ENCODE measurements at places on chromosomes 6 and 20.

DNA sequence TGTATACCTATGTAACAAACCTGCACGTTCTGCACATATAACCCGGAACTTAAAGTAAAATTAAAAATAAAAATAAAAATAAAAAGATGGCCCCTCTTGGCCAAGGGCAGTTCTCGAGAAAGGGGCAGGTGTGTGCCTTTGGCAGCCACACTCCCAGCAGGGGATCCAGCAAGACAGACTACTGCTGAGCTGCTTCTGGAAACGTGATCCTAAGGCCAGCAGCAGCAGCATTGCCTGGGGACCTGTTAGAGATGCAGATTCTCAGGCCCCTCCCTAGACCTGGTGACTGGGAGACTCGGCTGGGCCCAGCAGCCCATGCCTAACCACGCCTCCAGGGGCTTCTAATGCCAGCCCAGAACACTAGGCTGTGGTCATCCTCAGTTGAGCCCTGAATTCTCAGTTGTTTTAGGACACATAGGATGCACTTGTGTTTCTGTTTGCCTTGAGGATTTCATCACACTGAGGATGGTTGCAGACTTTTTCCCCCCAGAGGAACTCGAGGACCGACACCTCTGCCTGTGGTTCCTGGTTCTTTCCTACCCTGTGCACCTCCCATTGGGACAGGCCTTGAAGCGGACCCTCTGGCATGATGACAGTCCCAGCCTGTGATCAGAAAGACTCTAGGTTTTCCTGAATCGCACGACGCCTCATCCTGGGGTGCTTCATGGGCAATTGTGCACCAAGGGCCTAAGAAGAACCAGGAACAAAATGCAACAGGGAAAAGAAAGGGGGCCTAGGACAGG is 105.9 kb downstream of the TOX2 start:
- DNase-seq = no peak

- no peak for DNase-seq
Measured at GRCh38 chr6:166803471-166803870, 152.9 kb downstream of the RNASET2 start.

GRCh38 chr6:3803627-3804468 is 45.3 kb upstream of the FAM50B start:
- DNase-seq = no peak

- DNase-seq = no peak
Measured at GRCh38 chr6:145531822-145532221, 203.5 kb downstream of the EPM2A start.

GRCh38 chr6:141594874-141595273 is 537.9 kb upstream of the GJE1 start:
- no peak for DNase-seq

DNA sequence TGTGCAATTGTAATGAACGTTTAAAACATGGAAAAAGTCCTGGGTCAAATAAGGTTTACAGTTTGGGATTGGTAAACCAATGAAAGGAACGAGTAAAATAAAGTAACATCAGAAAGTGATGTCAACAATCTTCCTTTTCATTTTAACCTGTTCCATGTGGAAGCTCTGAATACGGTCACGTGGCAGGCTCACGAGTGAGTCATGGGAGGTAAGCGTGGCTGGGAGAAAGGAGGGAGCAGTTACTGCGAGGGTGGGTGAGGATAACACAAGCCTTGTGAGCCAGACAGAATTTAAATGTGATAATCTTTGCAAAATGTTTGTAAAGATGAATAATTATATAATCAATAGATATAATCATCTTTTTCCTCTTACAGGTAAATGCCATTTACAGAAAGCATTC is 171.3 kb upstream of the HDAC2 start:
- DNase-seq = no peak

GRCh38 chr6:6661684-6662083 is 73.2 kb downstream of the LY86 start:
- DNase-seq = no peak

- peak; percentile 96 for DNase-seq
Measured at GRCh38 chr6:37516076-37516919, 16.6 kb upstream of the CCDC167 start.

DNA sequence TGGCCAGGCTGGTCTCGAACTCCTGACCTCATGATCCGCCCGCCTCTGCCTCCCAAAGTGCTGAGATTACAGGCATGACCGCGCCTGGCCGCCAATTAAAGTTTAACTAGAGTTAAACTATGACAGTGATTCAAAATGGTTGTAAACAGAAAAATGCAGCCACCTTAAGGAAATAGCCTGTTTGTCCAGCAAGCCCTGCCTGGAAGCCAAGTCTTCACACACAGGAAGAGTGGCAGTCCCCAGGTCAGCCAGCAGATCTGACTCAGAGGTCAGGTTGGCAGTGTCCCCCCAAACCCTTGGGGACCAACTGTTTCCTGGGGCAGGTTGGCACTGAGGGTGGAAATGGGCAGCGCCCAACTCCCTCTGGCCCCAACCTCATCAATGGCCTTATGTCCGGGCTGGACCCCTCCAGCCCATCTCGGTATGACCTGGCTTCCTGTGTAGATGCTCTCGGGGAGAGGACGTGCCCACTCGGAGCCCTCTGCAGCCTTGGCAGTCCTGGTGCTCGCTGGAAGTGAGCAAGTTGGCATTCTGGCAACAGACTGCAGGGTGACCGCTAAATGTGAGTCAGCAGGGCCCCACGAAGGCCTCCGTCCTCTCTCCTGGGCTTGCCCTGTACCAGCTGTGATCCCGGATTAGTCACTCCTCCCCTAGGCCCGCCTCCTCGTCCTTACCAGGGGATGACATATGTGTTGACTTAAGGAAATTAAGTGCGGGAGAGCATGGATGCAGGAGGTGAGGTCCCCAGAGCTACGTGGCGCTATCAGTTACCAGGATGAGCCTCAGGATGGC is 9.7 kb upstream of the HSP90AB1 start:
- peak; percentile 73 for DNase-seq

DNA sequence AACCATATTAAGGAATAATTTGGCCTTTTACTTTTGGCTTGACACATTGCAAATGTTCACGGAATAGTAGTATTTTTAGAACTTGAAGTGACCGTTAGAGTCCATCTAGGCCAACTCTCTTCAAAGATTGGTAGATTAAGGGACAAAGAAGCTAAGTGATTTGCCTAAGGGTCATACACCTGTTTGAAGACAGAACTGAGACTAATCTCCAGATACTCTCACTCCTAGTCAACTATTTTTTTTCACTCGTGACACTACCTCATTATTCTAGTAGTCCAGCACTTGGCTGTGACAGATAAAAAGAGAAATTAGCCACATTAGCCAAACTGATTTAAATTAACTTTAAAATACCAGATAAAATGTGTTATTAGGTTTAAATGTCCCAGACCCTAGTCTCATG is 10.6 kb downstream of the ACSS2 start:
- DNase-seq = no peak

GRCh38 chr6:163872335-163872734 is 457.8 kb downstream of the QKI start:
- no peak for DNase-seq

DNA sequence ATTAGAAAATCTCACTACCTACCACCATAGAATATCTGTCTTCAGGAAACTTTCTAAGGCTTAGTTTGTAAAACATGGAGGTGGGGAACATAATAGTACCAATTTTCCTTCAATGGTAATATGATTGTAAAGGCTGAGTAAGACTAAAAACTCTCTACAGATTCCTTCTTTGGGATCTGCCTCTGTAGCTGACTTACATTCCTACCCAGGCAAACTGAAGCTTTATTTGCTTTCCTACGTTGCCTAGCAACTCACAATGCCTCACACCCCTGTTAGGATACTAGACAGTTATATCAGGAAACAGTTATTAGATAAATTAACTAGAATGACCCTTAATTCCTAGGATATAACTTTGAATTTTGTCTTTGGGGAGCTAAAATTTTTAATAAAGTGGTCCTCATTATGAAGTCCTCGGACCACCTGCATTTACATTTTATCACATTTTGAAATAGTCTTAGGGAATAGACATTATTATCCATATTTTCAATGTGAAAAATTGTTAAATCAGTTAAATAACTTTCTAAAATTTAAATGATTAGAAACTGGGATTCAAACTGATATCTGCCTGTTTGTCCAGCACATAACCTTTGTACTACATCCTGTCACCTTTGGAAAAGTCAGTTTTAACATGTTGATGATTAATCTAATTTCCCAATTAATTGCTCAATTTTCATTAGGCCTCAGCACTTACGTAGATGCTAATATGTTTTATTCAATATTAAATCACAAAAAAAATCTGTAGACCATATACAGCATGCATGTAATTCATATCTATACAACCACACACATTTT is 591.4 kb downstream of the RNF144B start:
- DNase-seq = no peak

DNA sequence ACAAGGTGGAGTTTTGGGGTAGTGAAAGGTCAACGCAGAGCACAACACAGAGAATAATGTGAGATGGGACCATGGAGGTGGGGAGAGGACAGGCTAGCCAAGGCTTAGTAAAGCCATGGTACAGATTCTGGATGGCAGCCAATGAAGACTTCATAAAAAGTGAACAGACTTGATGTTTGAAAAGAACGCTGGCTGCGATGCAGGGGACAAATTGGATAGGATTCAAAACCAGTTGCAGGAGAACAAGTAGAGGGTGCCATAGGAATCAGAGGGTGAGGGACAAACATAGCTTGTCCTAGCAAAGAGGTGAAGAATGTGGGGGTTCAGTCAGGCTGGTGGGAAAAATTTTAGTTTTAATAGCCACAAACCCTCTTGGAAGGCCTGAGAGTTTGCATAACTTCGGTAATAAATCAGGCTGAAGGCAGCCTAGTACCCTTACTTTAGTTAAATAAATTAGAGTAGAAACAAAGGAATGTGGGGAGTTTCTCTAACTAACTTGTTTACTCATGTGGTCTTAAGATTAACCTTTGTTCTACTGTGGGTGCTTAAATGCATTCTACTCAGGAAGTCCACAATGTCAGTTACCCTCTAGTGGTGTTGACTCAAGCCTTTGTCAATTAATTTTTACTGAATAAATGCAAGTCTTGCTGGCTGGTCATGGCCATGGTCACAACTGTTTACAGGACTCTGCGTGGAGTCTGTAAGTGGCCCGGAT is 216.4 kb downstream of the C6orf118 start:
- DNase-seq = no peak

GRCh38 chr6:153852481-153852880 is 186.6 kb upstream of the OPRM1 start:
- no peak for DNase-seq

- DNase-seq = no peak
Measured at GRCh38 chr6:68635706-68636513, 828 bp downstream of the ADGRB3 start.

- no peak for DNase-seq
Measured at GRCh38 chr6:31363811-31364210, 6.8 kb upstream of the HLA-B start.

DNA sequence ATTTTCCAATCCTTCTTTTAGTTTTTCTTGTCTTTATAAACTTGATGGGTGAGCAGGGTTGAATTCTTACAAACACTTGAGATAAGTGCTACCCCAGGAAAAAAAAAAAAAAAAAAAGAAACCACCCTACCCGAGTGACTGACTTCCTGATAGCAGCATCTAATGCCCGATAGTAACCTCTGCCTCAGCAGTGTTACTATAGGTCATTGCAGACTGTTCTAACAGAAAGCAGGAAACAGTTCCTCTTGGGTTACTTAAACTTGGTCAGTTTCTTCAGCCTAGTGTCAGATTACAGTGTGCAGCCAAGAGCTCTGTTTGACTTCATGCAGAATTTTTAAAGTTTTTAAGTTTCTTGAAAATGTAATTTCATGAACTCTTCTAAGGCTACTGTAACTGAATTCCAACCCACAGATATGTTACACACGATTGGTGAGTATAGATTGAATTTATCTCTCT is 2.1 kb downstream of the MYLIP start:
- peak; percentile 22 for DNase-seq

DNA sequence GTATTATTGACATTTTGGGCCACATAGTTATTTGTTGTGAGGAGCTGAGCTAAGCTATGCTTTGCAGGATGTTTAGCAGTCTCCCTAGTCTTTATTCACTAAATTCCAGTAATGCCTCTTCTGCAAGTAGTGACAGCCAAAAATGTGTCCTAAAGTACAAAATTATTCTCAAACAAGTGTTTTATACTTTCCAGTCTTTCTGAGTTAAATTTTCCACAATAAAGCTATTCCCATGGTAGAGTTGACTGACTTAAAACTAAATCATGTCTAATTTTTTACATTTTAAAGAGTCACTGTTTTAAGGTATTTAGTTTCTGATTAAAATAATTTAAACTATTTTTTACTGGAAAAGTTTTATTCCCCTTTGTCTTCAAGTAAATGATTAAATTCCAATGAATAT is 717.8 kb upstream of the HS3ST5 start:
- no peak for DNase-seq

DNA sequence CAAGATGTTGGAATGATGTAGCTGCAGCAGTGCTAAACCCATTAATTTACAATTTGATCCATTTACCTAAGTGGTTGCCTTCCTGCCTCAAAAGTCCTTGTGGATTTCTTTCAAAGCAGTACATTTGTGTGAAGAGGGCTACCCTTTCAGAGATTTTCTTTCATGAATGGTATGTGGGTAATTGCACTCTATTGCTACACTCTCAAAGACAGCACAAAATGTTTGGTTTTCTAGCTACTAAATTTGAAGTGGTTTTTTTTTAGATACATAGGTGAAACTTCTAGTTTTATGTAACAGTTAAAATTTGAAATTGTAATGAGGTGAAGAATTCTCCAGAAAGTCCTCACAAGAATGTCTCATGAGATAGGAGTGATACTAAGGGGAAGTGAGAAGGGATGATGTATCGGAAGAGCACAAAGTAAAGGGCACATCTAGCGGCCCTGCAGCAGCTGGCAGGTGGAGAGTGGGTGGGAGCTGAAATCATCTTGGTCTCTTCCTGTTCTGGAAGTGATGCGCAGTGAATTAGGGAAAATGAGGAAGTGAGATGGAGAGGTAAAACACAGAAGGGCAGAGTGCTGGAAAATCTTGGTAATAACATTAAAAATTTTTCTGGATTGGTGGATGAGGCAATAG is 236.8 kb upstream of the MAN1A1 start:
- no peak for DNase-seq
